Fibroblast of skin of left quadriceps (primary cell): ENCODE measurements at places on chromosomes 16 and 17.

- DNase-seq, result no peak
Observed at GRCh38 chr16:49130397-49130796, 151.2 kb downstream of the CBLN1 start.

DNA sequence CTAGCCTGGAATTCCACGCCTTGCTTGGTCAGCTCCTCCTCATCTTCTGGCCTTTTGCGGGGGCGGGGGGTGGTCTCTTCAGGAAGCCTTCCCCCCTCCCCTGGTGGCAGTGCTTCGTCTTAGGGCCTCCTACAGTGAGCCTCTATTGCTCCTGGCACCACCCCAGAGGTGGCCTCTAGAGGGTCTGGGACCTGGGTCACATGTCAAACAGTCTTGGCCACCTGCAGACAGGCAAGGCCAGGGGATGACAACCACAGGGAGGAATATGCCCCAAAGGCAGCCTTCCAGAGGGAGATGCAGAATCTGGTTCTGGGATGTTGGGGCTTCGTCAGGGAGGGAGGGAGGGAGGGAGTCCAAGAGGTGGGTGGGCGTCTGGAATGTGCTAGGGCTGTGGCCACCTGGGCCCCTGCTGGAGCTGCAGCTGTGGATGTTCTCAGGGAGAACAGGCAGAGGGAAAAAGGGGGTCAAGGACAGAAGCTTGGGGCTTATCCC, 50.6 kb downstream of the SMPD3 start:
- no peak for DNase-seq

DNA sequence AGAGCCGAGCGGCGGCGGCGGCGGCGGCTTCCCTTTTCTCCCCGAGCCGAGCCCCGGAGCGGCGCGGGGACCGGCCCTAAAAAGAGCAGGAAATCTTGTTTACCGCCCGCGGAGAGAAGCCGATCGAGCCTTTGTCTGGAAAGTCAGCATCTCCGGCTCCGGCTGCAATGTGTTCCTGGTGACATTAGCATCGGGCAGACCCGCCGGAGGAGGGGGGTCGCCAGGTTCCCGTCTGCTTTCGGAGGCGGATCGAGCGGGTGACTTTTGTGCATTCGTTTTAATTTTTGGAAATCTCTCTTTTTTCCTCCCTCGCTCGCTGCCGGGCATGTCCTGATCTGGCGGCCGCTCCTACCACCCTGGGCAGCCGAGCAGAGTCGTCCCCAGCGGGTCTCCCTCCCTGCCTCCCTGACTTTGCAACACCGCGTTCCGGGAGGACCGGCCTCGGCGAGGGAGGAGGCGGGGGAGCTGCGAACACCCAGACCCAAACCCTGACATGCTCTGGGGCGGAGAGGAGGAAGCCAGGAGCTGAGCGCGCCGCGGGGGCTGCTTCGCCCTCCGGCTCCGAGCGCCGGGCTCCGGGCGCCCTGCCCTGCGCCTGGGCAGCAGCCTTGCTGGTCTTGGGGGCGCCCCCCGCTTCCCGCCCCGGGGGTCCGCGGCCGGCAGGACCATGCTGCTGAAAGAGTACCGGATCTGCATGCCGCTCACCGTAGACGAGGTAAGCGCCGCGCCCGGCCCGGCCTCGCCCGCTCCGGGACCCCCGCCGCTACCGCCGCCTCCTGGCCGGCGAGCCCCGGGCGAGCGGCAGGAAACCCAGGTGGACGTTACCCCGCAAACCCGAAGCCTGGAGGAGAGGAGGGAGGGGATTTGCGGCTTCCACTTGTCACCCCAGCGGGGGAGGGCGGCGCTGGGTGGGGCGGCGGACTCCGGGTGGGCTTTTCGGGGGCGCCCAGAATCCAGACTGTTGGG, 690 bp downstream of the PITPNC1 start:
- no peak for DNase-seq

DNA sequence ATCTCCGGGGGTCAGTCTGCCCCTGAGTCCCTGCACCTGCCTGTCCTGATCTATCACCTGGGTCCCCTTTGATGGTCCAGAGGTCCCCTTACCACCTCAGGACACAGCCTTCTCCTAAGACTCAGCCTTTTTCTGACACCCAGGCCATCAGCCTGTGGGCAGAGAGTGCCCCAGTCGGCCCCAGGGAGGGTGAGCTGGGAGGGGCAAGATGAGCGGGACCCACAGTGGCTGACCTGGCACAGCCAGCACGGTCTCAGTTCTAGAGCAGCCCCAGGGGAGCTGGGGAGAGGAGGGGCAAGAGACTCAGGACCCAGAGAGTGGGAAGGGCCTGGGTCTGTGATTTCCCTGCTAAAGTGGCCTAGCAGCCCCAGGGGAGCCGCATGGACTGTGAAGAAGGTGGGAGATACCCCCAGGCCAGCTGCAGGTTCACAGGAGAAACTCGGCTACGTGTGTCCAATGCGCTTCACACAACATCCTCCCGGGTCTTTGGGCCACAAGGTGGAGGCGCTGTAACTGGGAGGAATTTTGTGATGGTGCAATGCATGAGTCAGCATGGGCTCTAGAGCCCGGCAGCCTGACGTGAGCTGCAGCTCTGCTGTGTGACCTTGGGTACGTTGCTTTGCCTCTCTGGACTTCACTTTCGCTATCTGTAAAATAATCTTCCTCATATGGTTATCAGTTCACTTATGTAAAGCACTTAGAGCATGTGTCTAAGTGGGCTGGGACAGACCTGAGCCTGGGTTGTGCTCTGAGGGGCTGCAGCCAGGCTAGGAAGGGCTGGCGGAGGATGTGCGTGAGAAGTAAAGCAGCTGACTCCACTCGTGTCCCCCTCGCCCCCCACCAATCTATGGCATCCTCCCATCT, 67.2 kb upstream of the LHX1 start:
- DNase-seq, result no peak

DNA sequence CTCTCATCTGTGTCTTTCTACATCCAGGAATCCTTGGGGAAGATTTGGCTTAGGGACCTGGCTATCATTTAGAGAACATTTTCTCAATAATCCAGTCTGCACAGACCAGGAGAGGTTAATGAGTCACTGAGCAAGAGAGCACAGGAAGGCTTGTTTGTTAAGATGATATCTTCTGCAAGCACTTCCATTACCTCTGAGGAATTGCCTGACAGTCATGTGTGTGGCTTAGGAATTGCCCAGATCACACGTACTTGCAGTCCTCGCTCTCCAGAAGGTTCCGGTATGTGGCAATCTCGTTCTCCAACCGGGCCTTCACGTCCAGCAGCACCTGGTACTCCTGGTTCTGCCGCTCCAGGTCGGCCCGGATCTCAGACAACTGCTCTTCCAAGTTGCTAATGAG, 3.3 kb downstream of the KRT37 start:
- DNase-seq, result no peak

DNA sequence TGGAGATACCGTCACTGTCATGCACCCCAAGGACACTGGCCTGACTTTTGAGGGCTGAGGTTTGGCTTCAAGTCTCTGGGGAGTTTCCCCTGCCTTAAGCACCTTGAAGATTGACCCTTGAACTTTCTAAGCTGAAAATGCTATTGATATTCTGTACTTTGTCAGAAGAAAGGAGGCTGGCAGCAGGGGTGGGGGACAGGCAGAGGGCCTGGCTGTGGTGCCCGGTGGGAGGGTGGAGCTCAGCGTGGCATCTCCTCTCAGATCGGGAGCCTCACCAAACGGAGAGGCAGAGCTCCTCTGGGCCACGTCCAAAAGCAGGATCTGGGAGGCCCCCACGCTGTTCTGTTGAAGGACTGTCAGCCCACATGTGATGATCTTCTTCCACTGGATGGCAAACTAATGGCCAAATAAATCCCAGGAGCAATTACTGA, 305.2 kb upstream of the IRX3 start:
- no peak for DNase-seq

GRCh38 chr17:45186801-45187354, 25.2 kb downstream of the HEXIM2 start:
- no peak for DNase-seq

DNA sequence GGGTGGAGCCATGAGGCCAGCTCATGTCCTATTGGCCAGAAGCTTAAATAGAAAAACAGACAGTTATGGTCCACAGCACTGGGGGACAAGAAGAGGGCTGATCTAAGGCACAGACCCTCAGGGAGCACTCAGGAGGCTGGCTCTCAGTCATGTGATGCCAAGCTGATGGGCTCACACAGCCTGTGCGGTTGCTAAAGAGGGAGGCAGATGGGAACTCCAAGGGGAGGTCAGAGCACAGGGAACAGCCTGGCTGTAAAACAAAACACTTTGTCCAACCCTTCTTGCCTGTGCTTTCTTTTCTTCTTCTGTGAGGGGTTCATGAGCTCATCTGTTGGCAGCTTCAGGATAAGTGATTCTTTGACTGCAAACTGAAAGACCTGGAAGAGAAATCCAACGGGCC, 27.2 kb downstream of the CNTNAP1 start:
- DNase-seq, result no peak
